ENCODE measurements at places on chromosomes 3 and 15.

DNA sequence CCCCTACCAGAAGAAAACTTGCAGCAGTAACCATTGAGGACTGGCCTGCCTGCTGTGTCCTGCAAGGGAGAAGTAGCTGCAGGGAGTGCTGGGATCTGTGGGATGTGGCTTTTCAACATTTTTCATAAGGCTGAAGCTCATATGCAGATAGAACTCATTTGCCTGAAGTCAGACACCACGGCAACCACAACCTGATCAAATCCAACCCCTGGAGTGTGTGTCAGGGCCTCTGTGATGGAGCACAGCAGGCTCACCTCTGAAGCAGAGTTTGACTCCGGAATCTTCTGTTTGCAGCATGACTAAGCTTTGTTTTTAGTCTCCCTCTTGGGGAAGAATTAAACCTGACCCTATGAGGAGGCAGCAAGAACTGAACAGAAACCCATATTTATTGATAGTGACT, 508.7 kb downstream of the AGBL1 start:
- no peak for DNase-seq

GRCh38 chr3:30146978-30147377, 459.4 kb upstream of the TGFBR2 start:
- no peak for DNase-seq

DNA sequence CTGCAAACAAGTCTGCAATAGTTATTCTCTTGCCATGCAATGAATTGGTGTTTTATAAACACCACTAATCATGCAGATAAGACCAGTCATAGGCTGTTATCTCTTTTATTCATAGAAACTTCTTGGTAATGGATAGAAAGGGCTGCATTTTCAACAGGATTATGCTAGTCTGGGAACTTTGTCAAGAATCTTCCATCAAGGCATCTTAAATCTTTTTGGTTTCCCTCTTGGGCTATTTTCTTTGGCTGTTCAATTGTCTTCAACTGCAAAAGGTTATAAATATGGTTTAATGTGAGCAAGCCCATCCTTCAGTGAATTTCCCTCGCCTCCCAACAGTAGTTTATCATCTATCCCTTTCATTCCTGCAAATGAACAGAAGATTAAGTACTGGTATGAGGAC, 59.0 kb upstream of the MINAR1 start:
- DNase-seq = no peak

DNA sequence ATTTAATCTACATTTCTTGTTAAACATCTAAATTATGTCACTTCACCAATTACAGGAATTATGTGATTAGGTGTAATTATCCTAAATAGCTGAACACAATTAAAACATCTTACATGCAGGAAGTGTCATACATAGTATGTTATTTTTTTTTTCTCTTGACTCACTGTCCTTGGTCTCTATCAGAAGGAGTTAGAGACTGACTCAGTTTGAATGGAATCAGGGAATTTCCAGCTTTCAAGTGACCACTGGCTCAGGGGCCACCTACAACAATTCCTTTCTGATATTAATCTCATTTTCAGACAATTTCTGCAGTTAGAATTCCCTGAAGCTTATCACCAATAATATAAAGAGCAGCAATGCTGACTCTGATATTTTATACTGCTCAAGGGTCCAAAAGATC, 400.7 kb downstream of the ROBO1 start:
- DNase-seq = no peak

- no peak for DNase-seq
Measured at GRCh38 chr15:36175741-36176291, 403.6 kb upstream of the CDIN1 start.

GRCh38 chr3:134355416-134355815, 18.8 kb downstream of the AMOTL2 start:
- no peak for DNase-seq

DNA sequence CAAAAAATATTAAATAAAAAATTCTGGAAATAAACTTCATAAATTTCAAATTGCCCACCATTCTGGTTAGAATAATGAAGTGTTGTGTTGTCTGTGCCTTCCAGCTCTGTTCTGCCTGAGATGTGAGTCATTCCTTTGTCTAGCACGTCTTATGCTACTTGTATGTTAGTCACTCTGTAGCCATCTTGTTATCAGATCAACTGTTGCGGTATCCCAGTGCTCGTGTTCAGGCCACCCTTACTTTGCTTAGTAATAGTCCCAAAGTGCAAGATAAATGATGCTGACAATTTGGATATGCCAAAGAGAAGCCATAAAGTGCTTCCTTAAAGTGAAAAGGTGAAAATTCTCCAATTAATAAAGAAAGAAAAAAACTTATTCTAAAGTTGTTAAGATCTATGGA, 527.5 kb downstream of the NAALADL2 start:
- no peak for DNase-seq

GRCh38 chr15:72065801-72066200, 52.1 kb downstream of the MYO9A start:
- DNase-seq = no peak

GRCh38 chr3:16509721-16510619, 3.5 kb downstream of the RFTN1 start:
- no peak for DNase-seq

- no peak for DNase-seq
Measured at GRCh38 chr15:39623529-39623931, 42.7 kb downstream of the THBS1 start.

Measured in heart right ventricle (tissue), 16 donors.